ENCODE measurements at places on chromosomes 16 and 17.

DNA sequence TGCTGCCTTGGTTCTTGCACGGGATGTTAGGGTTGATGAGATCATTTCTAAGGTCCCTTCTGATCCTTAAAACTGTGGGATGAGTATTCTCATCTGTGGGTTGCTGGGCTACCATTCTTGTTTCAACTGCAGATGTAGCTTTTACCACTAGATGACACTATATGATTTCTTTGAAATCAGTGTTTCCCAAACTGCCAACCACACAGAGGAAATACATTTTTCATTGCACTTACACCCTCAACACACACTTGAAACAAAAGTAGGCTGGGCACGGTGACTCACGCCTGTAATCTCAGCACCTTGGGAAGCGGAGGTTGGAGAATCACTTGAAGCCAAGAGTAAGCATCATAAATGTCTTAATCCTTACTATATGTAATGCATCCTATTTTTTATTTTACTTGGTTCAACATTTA, 15.3 kb downstream of the LCMT1 start:
- peak; percentile 54 for DNase-seq

DNA sequence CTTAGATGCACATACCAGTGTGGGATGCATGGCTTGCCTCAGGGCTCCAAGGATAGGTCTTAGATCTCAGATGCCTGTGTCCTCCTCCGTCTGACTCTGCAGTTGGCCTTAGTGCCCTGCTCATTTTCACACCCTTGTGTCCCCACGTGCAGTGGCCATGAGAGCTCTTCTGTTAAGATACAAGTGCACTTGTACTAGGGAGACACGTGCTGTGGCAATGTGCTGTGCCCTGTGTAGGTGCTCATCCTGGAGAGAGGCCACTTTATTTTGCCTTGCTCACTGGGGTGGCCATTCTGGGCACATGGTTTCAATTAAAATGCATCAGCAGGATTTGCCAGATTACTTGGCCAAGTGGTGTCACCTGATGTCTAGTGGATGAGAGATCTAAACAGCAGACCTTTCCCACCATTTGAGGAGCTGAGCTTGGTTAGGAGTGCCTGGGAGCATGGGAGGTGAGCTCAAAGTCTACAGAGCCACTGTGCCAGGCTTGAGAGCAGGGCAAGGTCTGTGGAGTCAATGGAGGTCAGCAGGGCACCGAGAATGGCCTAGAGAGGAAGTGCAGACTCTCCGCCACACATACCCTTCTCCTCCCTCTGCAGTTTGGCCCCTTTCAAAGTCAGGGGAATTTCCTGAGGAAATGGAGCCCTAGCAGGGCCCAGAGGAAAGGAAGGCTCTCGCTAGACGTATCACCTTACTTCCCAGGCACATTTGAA, 25.2 kb upstream of the SMPD3 start:
- no peak for DNase-seq

- no peak for DNase-seq
Observed at GRCh38 chr16:9125658-9126505, 34.4 kb downstream of the HAPSTR1 start.

DNA sequence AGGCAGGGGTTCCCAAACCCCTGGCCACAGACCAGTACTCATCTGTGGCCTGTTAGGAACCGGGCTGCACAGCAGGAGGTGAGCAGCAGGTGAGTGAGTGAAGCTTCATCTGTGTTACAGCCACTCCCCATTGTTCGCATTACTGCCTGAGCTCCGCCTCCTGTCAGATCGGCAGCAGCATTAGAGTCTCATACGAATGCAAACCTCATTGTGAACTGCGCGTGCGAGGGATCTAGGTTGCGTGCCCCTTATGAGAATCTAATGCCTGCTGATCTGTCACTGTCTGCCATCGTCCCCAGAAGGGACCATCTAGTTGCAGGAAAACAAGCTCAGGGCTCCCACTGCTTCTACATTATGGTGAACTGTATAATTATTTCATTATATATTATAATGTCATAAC, 25.1 kb upstream of the RMI2 start:
- no peak for DNase-seq

GRCh38 chr17:74190154-74190553, 13.3 kb upstream of the RPL38 start:
- no peak for DNase-seq

DNA sequence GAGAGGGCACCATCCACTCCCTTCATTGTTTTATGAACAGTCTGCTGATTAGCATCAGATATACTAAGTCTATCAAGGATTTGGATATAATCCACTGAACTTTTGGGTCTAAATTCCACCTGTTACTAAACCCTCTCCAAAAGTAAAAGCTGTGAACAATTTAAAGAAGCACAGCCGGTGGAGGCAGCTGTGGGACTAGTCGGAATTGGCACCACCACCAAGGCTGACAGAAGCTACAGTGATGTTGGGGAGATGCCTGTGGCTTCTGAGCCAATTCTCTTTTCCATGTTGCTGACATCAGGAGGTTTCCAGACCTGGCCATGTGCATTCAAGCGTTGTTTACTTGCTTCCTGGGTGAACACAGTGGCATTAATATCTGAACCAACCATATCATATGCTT, 679.0 kb upstream of the CA10 start:
- no peak for DNase-seq

GRCh38 chr16:87538594-87538993, 45.8 kb upstream of the ZCCHC14 start:
- no peak for DNase-seq

GRCh38 chr17:10013365-10014112, 108.5 kb upstream of the RCVRN start:
- no peak for DNase-seq

DNA sequence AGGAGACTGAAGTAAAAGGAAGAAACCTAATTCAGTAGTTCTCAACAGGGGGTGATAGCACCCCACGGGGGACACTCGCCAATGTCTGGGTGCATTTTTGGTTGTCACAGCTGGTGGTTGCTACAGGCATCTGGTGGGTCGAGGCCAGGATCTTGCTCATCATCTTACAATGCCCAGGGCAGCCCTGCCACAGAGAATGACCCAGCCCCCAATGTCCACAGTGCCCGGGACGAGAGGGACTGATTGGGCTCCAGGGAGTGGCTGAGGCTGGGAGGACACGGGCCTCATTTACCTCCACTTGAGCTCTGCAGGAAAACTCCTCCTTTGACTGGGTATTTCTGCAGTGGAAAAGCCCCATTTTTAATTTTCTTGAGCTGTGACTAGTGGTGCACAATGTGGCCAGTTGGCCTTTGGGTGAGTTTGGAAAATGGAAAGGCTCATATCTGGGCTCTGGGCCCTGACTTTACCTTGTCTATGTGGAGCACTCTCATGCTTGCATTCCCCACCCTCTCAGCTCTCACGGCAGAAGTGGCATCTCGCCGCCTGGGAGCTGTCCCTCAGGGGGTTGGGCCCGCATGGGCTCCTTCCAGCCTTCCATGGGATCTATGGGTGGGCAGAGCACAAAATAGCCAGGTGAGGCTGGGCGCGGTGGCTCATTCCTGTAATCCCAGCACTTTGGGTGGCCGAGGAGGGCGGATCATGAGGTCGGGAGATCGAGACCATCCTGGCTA, 37.7 kb upstream of the IRF8 start:
- DNase-seq = no peak

- DNase-seq = no peak
Observed at GRCh38 chr16:1525871-1526607, 7.4 kb upstream of the TMEM204 start.
